Keratinocyte (primary cell): ENCODE measurements at places on chromosomes 4 and X.

DNA sequence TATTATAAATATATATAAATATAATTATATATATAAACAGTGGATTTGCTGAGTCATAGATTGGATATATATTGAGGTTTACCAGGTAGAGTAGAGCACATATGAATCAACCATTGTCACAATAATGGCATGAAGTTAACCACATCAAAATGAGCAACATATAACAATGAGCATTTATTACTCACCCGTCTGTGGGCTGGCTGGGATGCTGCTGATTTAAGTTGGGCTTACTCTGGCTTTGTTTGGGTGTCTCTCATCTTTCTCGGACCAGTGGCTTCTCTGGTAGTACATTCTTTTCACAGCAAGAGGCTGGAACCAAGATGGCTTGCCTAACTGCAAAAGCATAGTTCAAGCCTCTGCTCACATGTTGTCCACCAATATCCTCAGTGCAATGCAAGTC lies 111.7 kb upstream of the TAPT1 start:
- peak; percentile 26 for DNase-seq
- peaks cover 8% of the 10 kb centered on the region for H3K27me3 ChIP-seq
- no peak overlapping the region for H3K27ac ChIP-seq

- peaks cover 23% of the 10 kb centered on the region for H3K4me1 ChIP-seq
- DNase-seq = no peak
- H3K27ac ChIP-seq = peak overlapping the region; percentile 13
Measured at GRCh38 chr4:168636506-168637196, 139.8 kb downstream of the PALLD start.

GRCh38 chr4:111618908-111619307 lies 526.3 kb upstream of the FAM241A start:
- H3K4me1 ChIP-seq = no peaks in the 10 kb centered on the region
- H3K27ac ChIP-seq = no peak overlapping the region
- no peaks in the 10 kb centered on the region for H3K36me3 ChIP-seq
- no peak for DNase-seq

- no peak overlapping the region for H3K27ac ChIP-seq
- H3K27me3 ChIP-seq = no peaks in the 10 kb centered on the region
- DNase-seq = no peak
- H3K36me3 ChIP-seq = no peaks in the 10 kb centered on the region
- H3K4me1 ChIP-seq = peaks cover 7% of the 10 kb centered on the region
Measured at GRCh38 chrX:42094218-42094617, 170.9 kb upstream of the CASK start.

DNA sequence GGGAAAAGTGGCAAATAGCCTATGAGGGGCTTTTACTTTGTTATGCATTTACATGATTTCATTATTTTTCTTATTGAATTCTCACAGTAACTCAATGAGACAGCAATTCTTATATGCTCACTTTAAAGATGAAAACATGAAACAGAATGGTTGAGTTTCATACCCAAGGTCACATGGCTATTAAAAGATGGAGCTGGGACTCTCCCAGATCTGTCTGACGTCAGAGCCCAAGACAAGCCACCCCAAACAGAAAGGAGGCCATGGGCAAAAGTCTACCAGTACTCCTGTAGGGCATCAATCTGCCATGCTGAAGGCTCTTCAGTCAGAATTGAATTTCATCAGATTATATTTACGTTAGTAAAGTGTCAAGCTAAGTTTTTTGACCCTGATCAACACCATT lies 13.2 kb downstream of the HSD17B11 start:
- H3K4me3 ChIP-seq = no peak overlapping the region
- no peaks in the 10 kb centered on the region for H3K4me1 ChIP-seq
- H3K27me3 ChIP-seq = no peaks in the 10 kb centered on the region
- H3K27ac ChIP-seq = no peak overlapping the region
- no peak for DNase-seq

- DNase-seq = no peak
- H3K4me1 ChIP-seq = no peaks in the 10 kb centered on the region
- H3K36me3 ChIP-seq = no peaks in the 10 kb centered on the region
- no peaks in the 10 kb centered on the region for H3K27me3 ChIP-seq
- no peak overlapping the region for H3K27ac ChIP-seq
Measured at GRCh38 chr4:137238456-137239162, 293.7 kb downstream of the PCDH18 start.

GRCh38 chr4:7384003-7384928 lies 50.5 kb downstream of the PSAPL1 start:
- H3K4me1 ChIP-seq = no peaks in the 10 kb centered on the region
- no peak for DNase-seq
- no peak overlapping the region for H3K27ac ChIP-seq
- no peak overlapping the region for H3K4me3 ChIP-seq
- no peaks in the 10 kb centered on the region for H3K36me3 ChIP-seq

- H3K36me3 ChIP-seq = no peaks in the 10 kb centered on the region
- H3K27me3 ChIP-seq = no peaks in the 10 kb centered on the region
- H3K27ac ChIP-seq = no peak overlapping the region
- no peak overlapping the region for H3K4me3 ChIP-seq
- DNase-seq = no peak
Measured at GRCh38 chr4:140048419-140048995, 105.5 kb downstream of the MAML3 start.

DNA sequence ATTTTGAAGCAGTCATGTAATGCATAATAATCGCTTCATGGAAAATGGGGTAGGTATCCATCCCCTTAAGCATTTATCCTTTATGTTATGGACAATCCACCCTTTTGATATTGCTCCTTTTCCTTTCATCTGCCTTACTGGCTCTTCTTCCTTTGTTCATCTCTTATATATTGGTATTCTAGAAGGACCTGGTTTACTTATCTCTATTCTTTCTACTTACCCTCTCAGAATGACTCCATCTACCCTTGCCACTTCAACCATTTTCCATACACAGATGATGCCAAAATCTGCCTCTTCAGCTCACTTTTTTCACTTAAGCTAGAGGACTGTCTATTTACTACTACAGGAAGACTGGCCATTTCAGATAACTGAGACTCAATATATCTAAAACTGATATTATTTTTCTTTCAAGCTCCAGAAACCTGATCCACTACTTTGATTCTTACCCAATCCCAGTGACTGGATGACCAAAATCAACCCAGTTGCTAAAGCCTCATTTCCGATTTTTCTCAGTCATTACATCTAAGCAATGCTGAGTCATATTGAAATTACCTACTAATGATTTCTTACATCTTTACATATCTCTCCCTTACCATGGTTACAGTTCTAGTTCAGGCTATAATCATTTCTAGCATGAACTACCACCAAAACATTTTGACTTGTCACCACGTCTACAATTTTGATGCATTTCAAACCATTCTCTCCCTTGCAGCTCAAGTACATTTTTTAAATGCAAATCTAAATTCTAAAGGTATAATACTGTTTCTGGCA lies 93.7 kb downstream of the FAAH2 start:
- no peaks in the 10 kb centered on the region for H3K36me3 ChIP-seq
- DNase-seq = no peak
- no peaks in the 10 kb centered on the region for H3K27me3 ChIP-seq
- no peaks in the 10 kb centered on the region for H3K4me1 ChIP-seq
- H3K27ac ChIP-seq = no peak overlapping the region

DNA sequence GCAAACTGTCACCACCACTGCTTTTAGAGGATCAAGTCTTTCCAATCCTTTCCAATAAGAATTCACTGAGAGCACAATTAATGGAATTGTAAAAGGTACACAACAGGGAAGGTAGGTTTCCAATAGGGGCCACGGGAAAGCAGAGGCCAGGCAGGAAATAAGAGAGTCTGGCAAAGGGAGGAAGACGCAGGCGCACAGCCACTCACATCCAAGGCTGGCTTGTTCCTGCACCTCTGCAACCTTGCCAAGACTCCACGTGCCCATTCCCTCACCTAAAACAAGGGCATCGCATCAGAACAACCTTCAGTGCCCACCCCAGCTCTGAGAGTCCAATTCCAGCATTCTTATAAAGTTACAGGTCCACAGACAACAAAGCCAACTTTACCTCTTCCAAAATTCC lies 81.2 kb downstream of the AFAP1 start:
- peaks cover 6% of the 10 kb centered on the region for H3K36me3 ChIP-seq
- H3K27ac ChIP-seq = no peak overlapping the region
- no peak overlapping the region for H3K4me3 ChIP-seq
- no peak for DNase-seq

DNA sequence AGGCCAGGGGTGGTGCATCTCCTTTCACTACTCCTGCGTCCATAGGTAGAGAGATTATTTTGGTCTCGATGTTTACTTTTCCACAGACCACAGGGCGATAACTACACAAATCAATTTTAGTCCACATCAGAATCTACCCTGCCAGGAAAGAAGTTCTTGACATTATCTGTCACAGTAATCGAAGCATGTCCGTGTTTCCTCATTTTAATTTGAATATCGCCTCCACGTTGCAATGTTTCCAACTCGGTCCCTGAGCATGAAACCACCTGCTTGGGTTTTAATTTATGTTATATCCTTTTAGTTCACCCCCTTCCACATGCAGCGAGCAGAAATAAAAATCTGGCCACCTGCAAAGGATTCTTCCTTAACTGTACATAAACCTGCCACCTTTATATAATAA lies 100.1 kb upstream of the ATXN3L start:
- no peaks in the 10 kb centered on the region for H3K36me3 ChIP-seq
- no peak overlapping the region for H3K27ac ChIP-seq
- H3K27me3 ChIP-seq = no peaks in the 10 kb centered on the region

GRCh38 chrX:71619193-71619592 lies 882 bp upstream of the CXCR3 start:
- H3K27me3 ChIP-seq = no peaks in the 10 kb centered on the region
- no peak overlapping the region for H3K4me3 ChIP-seq
- DNase-seq = no peak

GRCh38 chrX:96835660-96836289 lies 47.9 kb upstream of the RPA4 start:
- peaks cover 5% of the 10 kb centered on the region for H3K4me1 ChIP-seq
- no peak for DNase-seq
- H3K4me3 ChIP-seq = no peak overlapping the region
- no peaks in the 10 kb centered on the region for H3K36me3 ChIP-seq

GRCh38 chrX:51334276-51334675 lies 1.7 kb downstream of the NUDT10 start:
- DNase-seq = no peak
- no peaks in the 10 kb centered on the region for H3K4me1 ChIP-seq
- H3K27me3 ChIP-seq = no peaks in the 10 kb centered on the region
- H3K4me3 ChIP-seq = no peak overlapping the region

DNA sequence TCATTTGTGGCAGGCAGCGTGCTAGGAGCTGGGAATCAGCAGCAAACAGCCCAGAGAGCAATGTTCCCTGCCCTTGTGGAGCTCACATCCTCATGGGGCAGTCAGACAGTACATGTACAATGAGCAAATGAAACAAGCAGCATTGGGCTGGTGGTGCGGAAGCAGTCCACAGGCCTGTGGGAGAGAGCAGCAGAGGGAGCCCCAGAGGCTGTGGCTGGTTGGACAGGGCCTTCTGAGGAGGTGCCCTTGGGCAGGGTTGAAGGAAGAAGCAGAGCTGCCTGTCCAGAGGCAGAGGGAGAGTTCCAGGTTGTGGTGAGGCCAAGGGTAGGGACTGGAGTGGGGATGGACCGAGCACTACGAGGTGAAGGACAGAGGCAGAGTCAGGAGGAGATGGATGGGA lies 22.5 kb downstream of the MMGT1 start:
- H3K4me3 ChIP-seq = no peak overlapping the region
- H3K27me3 ChIP-seq = no peaks in the 10 kb centered on the region
- no peak overlapping the region for H3K27ac ChIP-seq
- no peaks in the 10 kb centered on the region for H3K4me1 ChIP-seq
- H3K36me3 ChIP-seq = no peaks in the 10 kb centered on the region
- no peak for DNase-seq

DNA sequence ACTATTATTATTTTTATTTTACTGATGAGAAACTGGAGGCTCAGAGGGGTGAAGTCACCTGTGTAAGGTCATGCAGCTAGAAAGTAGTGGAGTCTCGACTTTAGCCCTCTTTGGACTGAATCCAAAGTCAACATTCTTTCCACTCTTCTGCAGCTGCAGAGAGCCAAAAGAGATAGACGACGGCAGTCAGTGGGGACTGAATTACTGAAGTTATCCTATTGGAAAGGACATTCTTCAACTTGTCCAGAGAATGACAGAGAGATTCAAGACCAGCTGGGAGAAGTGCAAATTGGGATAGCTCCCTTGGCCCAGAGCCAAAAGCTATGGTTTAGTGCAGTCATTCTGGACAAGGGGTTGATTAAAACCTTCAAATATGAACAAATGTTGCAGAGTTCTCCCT lies 42.5 kb downstream of the VGLL1 start:
- no peak overlapping the region for H3K27ac ChIP-seq
- no peaks in the 10 kb centered on the region for H3K36me3 ChIP-seq
- H3K4me1 ChIP-seq = no peaks in the 10 kb centered on the region
- H3K27me3 ChIP-seq = no peaks in the 10 kb centered on the region
- no peak overlapping the region for H3K4me3 ChIP-seq
- no peak for DNase-seq

DNA sequence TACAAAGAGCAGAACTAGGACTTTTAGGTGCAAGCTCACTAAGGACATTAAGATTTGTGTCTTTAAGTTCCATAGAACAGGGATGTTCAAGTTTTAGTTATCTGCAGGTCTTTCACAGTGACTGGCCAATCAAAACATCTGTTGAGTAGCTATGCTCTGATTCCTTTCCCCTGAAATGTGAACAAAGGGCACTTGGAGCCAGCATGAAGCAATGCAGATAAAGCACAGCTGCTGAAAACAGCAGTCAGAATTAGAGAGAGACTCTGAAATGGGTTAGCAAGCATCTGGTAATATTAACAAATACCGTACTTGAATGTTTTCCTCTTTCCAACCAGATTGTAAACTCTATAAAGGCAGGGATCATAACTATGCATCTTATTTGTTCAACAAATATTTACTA lies 276.9 kb downstream of the RAB28 start:
- no peak overlapping the region for H3K4me3 ChIP-seq
- no peaks in the 10 kb centered on the region for H3K36me3 ChIP-seq
- H3K27ac ChIP-seq = no peak overlapping the region
- H3K27me3 ChIP-seq = no peaks in the 10 kb centered on the region

- no peak overlapping the region for H3K4me3 ChIP-seq
- no peak for DNase-seq
- no peaks in the 10 kb centered on the region for H3K4me1 ChIP-seq
- H3K27ac ChIP-seq = no peak overlapping the region
- no peaks in the 10 kb centered on the region for H3K27me3 ChIP-seq
- no peaks in the 10 kb centered on the region for H3K36me3 ChIP-seq
Measured at GRCh38 chrX:38347136-38347535, 5.3 kb upstream of the OTC start.

DNA sequence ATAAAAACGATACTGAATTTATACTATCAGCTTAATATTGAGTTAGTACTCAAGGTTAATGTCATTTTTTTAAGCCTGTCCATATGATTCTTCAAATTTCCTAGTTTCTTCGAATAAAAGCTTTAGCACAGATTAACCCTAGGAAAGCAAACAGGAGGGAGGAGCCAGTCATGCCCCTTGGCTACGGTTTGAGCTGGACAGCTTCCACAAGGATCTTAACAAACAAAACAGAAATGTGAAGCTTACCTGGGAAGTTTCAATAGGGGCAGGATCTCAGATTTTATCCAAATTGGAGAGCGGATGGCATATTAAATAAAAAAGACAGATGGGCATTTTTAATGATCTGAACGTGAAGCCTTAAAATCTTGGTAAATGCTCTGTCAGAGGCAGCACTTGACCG lies 2.3 kb downstream of the NWD2 start:
- H3K36me3 ChIP-seq = no peaks in the 10 kb centered on the region
- H3K27me3 ChIP-seq = peaks cover 35% of the 10 kb centered on the region
- no peak overlapping the region for H3K27ac ChIP-seq
- no peaks in the 10 kb centered on the region for H3K4me1 ChIP-seq
- no peak for DNase-seq
